HT-29 (cell line): ENCODE measurements at places on chromosomes 5 and 9. TPM values are rescaled to one million over a fixed set of nuclear protein-coding genes. Genes with fewer than 3 reads are reported as not detected.

ZNF484 gene
- 1.2 and 1.8 TPM in 2 replicates for total RNA-seq

IL33 gene
- total RNA-seq: 0.03 and 0.05 TPM in 2 replicates

ARL14EPL gene
- not detected in 2 replicates for total RNA-seq

CLTA gene
- total RNA-seq: 273 and 289 TPM in 2 replicates

DNA sequence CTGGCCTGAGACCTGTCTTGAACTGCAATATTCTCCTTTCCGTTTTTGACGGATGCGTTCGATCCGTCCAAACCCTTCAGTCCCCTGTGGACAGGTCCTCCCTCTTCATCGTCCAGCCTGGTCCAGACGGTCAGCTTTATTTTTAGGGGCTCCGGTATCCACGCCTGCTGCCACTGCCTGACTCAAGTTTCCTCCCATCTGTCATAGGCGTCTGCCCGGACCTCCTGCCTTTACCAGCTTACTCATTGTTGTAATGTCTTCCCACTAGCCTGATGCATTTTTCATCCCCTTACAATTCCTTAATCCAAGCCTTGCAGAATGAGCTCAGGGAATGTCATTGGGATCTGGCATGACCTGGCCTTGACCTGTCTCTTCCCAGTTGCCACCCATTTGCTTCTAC, 145.8 kb downstream of the TENT4A start:
- no peak for DNase-seq

DNA sequence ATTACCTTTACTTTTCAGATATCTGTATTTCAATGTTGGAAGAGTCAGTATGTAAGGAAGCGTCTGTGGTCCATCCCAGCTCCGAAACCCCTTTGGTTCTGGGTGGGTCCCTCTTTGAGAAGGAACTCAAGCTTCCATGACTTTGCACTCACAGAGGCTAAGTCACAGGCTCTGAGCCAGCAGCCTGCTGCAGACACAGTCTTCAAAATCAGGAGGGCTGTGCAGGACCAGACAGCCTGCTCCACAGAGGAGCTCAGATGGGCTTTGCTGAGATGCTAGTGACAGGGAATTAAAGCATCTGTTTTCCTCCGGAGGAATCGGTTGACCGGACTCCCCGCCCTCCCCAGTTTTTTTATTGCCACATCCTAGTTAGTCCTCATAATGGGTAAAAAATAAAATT, 126.4 kb upstream of the ICE1 start:
- no peak for DNase-seq

GRCh38 chr9:6557883-6558616, 87.5 kb downstream of the GLDC start:
- DNase-seq: no peak

DNA sequence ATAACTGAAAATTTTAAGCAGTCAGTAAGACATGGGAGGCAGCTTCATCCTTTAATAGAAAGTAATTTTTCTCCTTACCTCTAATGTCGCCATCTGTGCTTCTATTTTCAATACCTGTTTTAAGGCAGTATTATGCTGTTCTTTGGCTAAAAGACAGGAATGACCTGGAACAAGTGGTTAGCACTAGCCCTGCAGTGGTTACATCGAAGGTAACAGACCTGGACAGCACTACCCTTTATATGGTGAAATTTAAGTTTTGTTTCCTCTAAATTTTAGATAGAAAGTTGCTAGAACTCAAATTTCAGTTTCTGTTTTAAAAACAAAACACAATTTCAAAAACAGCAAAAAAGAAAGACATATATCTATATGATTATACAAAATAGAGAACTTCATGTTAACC, 534.1 kb upstream of the CDH6 start:
- no peak for DNase-seq

GRCh38 chr9:135151757-135152613, 64.5 kb downstream of the OLFM1 start:
- DNase-seq: no peak

- DNase-seq: peak; percentile 23
Observed at GRCh38 chr9:72313507-72313906, 51.5 kb downstream of the ZFAND5 start.

GRCh38 chr9:33222031-33222430, 17.9 kb upstream of the SPINK4 start:
- DNase-seq: no peak

- no peak for DNase-seq
Observed at GRCh38 chr9:106697750-106698502, 165.0 kb upstream of the ZNF462 start.
